ENCODE measurements at places on chromosomes 3 and 15. TPM values are rescaled to one million over a fixed set of nuclear protein-coding genes. Genes with fewer than 3 reads are reported as not detected.

GRCh38 chr3:11690863-11691766 lies 47.4 kb upstream of the VGLL4 start:
- no peak for DNase-seq

DNA sequence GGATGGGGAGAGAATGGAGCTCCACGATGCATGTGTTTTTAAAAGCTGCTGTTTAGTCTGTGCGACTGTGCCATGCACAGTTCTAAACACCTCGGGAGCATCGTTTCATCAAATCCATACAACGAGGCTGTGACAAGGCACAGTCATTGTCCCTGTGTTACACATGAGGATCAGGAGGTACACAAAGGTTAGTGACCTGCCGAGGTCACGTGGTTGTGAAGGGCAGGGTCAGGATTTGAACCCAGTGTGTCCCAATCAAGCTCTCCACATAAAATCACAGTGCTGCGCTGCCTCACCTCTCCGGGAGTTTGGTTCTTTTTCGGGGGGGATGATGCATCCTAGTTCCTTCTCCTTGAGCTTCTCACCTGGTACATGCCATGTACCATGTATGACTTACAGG lies 18.7 kb upstream of the KIF23 start:
- DNase-seq, result no peak

DNA sequence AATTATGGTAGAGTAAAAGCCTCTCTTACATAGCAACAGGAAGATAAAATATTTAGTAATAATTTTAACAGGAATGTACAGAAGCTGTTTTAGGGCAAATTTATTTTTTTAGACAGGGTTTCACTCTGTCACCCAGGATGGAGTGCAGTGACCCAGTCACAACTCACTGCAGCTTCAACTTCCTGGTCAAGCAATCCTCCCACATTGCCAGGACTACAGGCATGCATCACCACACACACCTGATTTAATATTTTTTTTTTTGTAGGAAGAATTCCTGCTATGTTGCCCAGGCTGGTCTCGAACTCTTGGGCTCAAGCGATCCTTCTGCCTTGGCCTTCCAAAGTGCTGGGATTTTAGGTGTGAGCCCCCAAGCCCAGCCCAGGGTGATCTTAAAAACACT lies 61.1 kb downstream of the PCCB start:
- no peak for DNase-seq

- no peak for DNase-seq
Observed at GRCh38 chr3:50603261-50604109, 8.1 kb downstream of the CISH start.

DNA sequence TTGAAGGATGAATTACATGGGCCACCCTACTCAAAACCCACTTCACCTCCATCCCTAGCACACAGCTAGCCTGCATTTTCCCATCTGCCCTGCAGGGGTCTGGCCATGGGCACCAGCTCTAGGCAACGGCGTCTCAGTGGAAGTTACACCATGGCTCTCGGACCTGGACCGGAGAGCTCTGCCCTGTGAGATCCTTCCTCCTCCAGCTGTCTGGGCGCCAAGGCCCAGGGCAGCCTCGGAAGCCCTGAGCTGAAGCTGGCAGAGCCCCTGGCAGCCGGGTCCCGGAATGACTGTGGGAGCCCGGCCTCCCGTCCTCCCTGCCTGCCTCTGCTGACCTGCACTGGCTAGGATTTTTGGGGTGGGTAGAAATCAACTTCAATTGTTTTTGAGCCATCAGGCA lies 98.9 kb downstream of the CHSY1 start:
- DNase-seq, result no peak

DNA sequence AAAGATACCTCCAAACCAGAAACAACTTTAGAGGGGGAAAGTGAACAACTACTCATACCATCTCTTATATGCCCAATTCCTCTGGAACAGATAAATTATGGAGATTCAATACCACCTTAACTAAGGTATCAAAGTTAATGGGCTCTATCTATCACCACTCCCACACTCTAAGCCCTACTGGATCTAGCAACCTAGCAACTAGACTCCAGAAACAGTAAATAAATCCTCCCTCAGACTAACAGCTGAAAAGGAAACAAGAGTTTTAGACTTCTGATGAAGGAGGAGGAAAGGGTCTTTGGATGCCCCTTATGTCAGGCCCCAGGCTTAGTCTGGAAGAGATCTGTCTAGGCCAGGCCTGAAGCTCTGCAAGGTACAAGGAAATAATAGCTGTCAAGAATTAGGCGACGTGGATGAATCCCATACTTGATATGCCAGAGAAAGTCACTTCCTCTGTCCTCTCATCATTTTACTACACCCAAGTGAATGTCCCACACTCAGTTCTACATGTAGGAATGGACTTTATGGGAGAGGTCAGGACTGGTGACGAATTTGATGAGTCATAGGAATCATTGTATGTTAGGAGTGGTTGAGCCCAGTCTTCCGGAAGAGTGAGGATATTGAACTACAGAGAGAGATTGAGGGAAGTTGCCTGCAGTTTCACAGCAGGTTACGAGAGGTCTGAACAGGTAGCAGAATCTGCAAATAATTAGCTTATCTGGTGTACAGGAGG lies 113.8 kb downstream of the AKAP13 start:
- DNase-seq, result peak; percentile 95

DNA sequence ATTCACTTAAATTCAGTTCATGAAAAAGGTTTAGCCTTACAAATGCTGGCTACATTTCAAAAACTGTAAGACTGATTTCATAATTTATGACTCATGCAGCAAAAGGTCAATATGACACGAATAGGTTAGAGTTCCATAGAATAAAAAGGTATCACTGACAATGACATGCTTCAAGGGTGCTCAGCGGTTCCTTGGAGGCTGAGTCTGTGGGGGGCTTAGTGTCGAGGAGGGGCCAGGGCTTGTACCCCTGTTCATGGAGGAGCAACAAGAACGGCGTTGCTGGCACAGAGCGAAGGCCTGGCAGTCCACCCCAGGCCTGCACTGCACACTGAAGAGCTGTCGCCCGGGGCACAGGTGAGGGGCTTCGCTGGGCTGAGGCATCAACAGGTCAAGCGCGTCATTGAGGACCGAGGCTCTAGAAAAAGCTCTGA lies 174.2 kb downstream of the NR1D2 start:
- peak; percentile 59 for DNase-seq

DNA sequence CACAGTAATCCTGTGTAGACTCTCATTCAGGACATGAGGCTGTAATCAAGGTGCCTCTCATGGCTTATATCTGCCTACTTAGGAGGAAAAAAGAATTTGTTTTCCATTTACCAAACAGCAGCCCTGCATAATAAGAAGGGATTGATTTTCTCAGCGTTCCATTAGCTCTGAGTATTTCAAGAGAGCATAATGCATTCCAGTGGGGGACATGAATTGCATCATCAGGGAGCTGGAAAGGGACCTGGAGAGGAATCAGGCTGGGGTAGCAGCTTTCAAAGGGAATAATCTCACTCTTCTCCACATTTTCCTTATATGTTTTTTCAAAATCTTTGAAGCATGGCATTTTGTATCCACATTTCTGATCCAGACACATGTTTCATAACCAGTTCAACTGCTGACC lies 150.6 kb upstream of the ANKRD28 start:
- no peak for DNase-seq

DNA sequence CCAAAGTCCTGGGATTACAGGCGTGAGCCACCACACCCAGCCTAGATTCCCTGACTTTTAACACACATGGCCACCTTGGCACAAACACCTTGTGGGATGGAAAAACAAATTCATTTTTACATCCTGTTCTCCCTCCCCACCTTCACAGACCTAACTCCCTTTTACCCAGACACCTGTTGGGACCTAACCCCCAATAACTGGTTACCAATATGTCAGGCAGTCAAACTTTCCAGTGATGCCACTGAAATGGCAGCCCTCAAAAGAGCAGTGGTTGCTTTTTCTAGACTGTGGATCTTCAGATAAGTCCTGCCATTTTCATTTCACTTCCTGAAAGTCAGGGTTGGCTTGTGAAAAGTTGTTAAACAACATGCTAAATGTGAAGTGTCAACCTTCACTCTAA lies 34.9 kb downstream of the SIN3A start:
- DNase-seq, result no peak

DNA sequence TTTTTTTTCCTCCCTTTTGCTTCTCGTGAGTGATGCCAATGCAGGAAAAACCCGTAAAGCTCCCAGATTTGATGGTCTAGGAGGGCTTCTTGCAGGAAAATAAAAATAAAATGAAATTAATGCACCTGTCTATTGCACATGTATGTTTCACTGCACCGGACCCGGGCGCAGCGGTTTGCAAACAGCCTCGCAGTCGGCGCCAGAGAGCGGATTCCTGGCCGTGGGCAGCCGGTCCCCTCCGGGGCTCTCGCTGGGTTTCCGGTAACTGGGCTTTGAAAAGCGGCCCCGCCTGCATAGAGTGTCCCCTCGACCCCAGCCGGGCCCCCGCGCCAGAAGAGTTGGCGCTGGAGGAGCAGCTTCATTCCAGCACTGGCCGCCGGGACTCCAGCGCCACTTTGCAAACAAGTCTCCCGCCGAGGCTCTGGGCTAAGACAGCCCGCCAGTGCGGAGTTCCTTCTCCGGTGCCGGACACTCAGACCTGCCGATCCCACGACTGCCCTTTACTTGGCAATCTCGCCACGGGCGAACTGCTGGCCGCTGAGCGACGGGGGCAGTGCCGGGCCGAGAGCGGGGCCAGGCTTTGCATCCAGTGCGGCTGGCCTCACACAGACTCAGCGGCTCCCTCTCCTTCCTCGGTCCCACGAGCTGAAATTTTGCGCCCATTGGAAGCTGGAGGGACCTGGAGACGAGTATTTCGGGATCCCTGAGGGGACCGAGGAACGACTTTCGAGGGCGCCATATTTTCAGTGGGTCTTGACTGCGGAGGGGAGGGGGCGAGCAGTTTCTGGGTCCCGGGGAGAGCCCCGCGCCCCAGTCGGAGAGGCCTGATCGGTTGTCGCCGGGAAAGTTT lies 225.9 kb upstream of the C2CD4B start:
- DNase-seq, result peak; percentile 55

The GOLGA8A gene
- 13.9 TPM for total RNA-seq

The PATL2 gene
- total RNA-seq, result 1.1 TPM

The ADAMTS17 gene
- 1.6 TPM for total RNA-seq

The SLC2A2 gene
- not detected for total RNA-seq

The C3orf80 gene
- 0.48 TPM for total RNA-seq

The HCLS1 gene
- total RNA-seq, result 0.39 TPM

The LTF gene
- 0.72 TPM for total RNA-seq

The TRIP4 gene
- 10.0 TPM for total RNA-seq

The GALNT15 gene
- total RNA-seq, result not detected

The PPCDC gene
- total RNA-seq, result 32.4 TPM
